ENCODE measurements at places on chromosomes 11 and 22. TPM values are rescaled to one million over a fixed set of nuclear protein-coding genes. Genes with fewer than 3 reads are reported as not detected.
A peak's percentile ranks its signal among the peaks of the same experiment; 100 is the strongest.

DNA sequence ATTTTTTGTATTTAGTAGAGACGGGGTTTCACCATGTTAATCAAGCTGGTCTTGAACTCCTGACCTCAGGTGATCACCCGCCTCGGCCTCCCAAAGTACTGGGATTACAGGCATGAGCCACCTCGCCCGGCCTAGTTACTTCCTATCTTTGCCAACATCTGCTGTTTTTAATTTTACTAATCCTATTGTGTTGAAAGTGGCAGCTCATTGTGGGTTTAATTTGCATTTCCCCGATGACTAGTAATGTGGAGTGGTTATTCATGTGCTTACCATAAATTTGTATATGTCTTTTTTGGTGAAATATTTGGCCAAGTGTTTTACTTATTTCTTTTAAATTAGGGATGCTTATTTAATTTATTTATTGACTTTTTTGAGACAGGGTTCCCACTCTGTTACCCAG, 74.2 kb upstream of the SLC25A18 start:
- no peak for DNase-seq

- no peak for DNase-seq
Measured at GRCh38 chr11:113572136-113572735, 97.0 kb upstream of the DRD2 start.

DNA sequence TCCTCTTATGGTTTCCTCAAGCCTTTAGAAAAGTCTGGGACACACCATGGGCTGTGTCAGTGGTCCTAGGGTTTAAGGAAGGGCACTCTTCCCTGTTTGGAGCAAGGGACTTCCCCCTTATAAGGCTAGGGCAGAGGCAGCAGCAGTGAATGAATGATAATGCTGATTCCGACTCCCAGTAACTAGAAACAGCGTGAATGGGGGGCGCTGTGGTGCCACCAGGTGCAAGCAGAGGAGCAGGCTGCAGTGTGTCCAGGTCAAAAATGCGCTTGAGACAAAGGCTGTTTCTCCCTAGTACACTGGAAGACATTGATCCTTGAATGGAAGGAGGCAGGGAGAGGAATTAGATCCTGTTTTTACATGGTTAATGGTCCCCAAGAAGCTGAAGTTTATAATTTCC, 11.6 kb upstream of the RIC3 start:
- no peak for DNase-seq

GRCh38 chr22:48445113-48445827, 1382.4 kb downstream of the BRD1 start:
- DNase-seq: no peak

- peak; percentile 79 for DNase-seq
Measured at GRCh38 chr11:124070915-124071622, 29.9 kb upstream of the OR10G7 start.

DNA sequence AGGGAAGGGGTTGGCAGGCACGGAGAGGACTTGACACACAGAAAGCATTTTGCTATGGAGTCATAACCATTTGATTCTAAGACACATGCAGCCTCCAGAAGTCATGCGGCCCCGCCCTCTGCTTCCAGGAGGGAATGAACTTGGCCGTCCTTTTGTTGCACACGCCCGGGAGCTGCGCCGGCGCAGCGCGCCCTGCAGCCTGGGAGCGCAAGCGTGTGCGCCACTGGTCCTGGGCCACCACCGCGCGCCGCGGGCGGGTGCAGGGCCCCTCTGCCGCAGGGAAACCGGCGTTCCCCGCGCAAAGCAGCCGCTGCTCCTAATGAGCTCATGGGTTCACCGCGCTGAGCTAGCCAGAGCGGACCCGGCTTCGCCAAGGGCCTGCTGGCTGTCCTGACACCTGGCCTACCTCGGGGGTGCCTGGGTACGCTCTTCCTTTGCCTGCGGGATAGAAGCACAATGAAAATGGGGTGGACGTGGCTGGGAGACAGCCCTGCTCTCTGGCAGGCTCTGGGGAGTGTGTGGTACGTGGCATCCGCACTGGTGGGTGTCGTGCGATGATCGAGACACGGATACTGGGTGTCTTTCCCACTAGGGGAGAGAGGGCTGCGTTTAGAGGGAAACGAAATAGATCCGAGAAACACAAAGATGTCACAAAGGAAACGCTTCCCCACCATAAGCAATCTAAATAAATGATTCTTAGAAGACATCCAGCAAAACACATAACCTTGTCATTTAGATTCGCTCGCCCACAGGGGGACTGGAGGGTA, 669 bp downstream of the MICAL3 start:
- peak; percentile 88 for DNase-seq

DNA sequence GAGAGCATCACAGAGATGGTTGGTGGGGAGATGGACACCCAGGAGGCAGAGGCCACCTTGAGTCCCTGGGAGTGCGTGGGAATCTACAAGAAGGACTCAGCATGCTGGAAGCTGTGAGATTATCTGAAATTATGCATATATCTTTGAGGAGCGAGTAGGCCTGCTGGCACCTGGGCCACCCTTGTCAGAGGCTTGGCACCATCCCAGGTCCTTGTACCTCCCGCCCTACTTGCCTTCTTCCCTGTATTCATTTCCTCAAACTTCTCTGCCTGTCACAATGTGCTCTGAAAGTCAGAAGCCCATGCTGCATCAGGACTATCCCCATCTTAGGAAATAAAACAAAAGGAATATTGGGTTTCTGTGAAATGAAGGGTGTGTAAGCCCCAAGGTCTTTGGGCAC, 133.0 kb upstream of the CSNK2A3 start:
- no peak for DNase-seq

DNA sequence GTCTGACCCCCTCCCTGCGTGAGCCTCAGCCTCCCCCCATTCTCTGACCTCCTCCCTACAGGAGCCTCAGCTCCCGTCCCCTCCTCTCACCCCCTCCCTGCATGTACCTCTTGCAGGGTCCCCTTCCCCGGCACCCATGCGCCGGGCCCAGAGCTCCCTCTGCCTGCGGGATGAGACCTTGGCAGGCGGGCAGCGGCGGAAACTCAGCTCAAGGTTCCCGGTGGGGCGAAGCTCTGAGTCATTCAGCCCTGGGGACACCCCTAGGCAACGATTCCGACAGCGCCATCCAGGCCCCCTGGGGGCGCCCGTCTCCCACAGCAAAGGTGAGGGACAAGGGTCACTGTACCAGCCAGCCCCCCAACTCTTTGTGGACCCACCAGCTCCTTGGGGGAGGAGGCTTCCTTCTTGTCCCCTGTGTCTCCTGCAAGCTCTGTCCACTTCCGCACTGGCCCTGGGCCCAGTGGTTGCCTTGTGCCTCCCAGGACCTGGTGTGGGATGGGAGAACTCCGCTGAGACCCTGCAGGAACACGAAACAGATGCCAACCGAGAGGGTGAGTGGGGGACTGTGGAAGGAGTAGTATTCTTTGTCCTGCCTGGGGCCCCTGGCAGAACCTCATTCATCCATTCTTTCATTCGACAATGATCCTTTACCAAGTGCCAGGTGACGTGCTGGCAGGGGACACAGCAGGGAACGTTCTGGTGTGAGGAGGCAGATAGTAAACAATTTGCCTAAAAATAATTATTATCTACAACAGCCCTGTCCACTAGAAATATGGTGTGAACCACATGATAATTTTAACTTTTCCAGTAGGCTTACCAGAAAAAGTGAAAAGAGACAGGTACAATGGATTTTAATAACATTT, 3.7 kb upstream of the RPS6KA4 start:
- DNase-seq: peak; percentile 89

GRCh38 chr22:50209893-50210292, 9.1 kb downstream of the SELENOO start:
- peak; percentile 51 for DNase-seq

- no peak for DNase-seq
Measured at GRCh38 chr22:23516304-23516703, 63.8 kb downstream of the IGLL1 start.

Gene CDC42EP2
- 2.9 TPM for total RNA-seq

Gene DUSP8
- total RNA-seq: 6.4 TPM

All from pancreas (tissue), 10 donors.